ENCODE measurements at places on chromosomes 1 and 21.

DNA sequence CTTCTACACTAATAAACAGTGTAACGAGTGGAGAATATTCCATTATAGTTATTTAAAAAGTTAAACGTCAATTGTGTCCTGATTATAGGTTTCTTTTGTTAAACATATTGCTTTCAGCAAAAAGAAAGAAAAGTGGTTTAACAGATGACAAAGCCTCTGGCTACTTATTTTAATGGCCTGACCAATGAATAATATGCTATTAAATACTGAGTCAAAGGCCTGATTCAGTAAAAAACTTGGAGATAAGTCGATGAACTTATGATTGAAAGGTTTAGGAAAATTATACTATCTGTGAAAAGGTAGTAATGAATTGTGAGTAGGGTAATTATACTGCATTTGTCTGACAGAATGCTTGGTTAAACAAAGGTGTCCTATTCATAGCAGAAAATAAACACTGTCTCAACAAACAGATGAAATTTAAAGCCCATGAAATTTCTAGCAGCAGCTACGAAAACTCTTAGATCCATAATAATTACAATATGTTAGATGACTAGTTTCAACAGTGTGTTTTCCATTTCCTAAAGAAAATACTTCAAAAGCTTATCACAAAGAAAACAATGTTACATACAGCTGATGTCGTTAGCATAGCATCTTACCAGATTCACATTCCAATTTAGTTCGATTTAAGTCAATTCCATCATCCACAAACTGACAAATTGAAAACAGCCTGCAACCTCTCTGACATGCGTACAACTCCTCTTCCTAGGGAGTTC is 6.2 kb downstream of the TMEM59 start:
- DNase-seq: no peak

GRCh38 chr1:76659171-76659940 is 207.9 kb upstream of the ST6GALNAC5 start:
- DNase-seq: no peak

GRCh38 chr1:223652436-223652941 is 13.0 kb downstream of the CAPN8 start:
- DNase-seq: no peak

- DNase-seq: no peak
Observed at GRCh38 chr21:18467715-18468114, 64.1 kb upstream of the TMPRSS15 start.

DNA sequence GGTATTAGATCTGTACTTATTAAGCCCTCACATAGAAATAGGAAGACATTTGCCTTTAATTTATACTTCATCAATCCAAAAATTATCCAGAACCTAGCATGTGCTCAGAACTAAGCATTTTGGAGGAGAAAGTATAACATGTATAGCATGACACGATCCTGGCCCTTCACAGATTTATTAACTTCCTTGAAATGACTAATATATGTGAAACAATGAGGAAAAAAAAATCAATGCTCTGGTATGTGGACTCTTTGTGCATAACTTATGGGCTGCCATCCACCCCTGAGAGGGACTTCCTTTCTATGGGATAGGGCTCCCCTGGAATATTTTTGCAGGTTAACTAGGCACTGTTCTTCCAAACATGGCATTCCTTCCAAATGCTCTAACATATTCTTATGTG is 36.6 kb downstream of the CCDC185 start:
- DNase-seq: no peak

DNA sequence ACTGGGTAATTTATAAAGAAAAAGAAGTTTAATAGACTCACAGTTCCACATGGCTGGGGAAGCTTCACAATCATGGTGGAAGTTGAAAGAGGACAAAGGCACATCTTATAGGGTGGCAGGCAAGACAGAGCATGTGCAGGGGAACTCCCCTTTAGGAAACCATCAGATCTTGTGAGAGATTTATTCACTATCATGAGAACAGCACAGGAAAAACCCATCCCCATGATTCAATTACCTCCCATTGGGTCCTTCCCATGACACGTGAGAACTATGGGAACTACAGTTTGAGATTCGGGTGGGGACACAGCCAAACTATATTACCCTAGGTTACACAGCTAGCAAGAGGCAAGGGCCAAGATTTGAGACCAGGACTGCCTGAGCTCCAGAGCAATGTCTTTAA is 30.4 kb upstream of the SOX13 start:
- DNase-seq: no peak

GRCh38 chr1:6179564-6180175 is 451 bp downstream of the CHD5 start:
- DNase-seq: no peak

DNA sequence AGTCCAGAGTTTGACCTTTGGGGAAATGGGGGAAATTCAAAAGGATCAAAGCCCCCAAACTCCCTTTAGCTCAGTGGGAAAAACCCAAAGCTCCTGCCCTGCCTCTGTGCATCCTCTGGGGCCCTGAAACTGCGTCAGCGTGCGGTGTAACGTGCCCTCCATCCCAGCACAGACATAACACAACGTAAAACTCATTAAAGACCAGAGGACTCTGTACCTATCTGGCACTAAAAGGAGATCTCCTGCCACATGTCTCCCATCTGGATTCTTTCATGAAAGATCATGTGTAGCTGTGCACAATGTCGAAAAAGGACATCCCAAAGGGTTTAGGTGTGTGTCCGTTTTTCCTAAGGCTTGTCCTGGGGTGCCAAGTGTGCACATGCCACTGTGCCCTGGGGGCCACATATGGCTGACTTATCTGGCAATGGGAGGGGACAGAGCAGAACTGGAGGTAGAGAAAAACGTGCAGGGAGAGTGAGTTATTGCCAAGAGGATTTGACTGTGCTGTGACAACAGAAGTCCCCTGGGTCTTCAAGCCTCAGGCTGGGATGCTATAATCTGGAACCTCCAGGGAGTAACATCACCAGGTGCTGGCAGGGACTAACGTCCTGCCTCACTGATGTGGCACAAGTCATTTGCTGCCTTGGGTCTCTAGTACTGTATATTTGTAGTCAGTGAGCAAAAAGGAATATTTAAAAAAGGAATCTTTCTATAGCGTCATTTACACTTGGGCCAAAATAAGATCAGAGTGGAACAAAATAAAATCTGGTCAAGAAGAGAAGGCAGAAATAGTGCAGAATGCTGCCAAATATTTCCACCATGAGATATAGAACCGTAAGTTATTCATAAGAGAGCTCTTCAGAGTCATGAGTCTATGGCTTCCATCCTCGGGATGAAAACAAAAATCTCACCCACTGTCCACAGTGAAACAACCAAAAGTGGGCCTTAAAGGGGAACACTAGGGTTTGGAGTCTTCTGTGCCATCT is 52.3 kb downstream of the ITPKB start:
- DNase-seq: no peak

- DNase-seq: peak; percentile 34
Observed at GRCh38 chr1:50968821-50969610, 1.0 kb upstream of the CDKN2C start.

All from activated effector memory CD4-positive, alpha-beta T cell treated with Interleukin-2 at 50 U/mL for 16 hours (primary cell).